ENCODE measurements at places on chromosomes 16 and 17.

GRCh38 chr16:72877374-72878028 is 170.4 kb downstream of the ZFHX3 start:
- peak; percentile 82 for DNase-seq

DNA sequence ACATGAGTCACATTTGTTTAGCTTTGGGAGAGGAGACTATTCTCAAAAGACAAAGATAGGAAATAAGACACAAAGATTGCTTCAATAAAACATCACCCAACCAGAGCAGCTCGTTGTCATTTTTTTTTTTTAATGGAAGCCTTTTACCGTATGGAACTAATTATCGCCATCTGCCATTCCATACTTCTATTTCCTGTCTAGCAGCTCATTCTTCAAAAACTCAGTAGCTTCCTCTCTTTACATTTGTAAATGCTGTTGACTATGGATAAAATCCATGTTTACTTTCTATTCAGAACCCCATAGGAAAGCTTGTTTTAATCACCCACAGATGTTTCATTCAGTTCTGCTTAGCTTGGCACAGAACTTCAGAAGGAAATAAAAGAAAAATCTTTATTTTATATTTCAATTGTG is 110.0 kb upstream of the PSMD7 start:
- no peak for DNase-seq

DNA sequence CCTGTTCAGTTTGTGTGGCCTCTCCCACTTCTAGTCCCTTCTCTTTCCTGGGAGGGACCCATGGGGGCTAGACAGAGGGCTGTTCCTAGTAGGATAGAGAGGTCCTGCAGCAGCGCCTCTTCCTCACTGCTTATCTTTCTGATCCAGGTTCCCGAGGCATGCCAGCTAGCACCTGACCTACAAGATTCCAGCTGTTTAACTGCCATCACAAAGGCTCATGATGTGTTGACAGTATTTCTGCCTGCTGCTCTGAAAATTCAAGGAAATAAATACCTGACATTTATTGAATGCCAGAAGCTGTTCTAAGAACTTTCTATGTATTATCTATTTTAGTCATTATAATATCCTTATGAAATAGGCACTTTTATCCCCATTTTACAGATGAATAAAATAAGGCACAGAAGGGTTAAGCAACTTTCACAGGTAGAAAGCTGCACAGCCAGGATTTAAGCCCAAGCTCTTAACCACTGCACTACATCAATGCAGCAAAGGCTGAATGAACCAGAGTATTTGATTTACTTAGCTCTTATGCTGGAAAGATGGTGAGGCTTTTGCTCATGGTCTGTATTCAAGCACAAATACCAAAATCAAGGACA is 38.8 kb downstream of the HEATR6 start:
- DNase-seq = no peak

- no peak for DNase-seq
Measured at GRCh38 chr17:36512641-36513040, 22.0 kb downstream of the MYO19 start.

DNA sequence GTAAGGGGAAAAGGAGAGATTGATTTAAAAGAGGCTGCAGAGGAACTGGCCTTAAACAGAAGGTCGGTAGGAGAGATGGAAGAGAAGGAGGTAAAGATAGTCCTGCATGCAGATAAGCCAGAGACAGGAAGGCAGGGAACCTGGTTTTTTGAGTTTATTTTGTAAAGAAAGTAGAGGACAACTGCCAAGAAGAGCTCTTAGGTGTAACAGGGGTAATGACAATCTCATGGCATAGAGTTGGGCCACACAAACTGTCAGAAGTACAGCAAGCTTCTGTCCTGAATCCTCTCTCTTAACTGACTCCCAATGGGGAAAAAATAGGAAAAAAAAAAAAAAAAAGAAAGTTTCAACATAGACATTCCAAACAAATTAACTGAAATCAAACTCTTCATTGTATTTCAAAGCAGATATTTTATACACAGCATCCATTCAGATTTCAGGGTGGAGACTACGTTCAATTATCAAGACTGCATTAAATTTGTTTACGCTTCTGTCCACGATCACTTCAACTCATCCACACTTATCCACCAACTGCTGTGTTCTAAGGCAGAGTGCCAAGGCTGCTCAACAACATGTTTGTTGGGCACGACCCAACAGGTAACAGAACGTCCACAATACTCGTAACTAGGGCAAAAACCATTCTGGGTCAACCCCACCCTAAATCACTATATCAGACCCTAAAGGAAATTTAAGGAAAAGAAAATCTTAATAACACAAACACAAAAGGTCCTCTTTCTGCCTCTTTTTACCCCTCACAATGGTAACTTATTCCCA is 34.9 kb downstream of the USP31 start:
- no peak for DNase-seq

DNA sequence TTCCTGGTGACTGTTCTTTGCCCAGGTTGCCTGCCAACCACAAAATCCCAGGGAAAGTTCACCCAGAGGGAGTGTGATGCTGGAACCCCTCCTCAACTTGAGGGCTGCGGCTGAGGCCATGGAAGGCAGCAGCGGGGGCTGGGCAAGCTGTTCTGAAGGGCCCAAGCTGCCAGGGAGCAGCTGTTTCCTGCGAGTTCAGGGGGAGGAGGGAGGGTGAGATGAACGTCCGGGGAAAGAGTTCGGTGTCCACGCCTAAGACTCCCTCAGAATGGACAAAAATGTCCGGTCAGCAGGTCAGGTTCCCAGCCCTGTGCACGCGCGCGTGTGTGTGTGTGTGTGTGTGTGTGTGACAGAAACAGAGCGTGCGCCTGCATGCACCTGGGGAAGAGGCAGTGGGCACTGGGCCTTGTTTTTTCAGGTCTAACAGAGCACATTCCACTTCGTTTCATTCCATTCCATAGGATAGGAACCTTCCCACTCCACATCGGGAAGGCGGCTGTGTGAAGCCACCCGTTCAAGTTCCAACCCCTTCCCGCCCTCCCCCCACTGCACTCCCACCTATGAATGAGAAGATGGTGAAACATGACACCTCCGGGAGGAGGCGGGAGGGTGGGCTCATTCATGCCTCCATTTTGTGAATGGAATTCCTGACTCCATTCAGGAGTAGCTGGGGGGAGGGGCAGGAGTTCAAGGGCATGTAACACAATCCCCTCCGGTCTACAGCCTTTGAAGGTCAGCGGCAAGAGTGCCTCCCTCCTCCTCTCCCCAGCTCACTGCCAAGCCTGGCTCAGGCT is 15.7 kb downstream of the ETV4 start:
- no peak for DNase-seq
